Ascending aorta (tissue), 2 donors: ENCODE measurements at places on chromosomes 13 and 19. TPM values are rescaled to one million over a fixed set of nuclear protein-coding genes. Genes with fewer than 3 reads are reported as not detected.
A peak's percentile ranks its signal among the peaks of the same experiment; 100 is the strongest.

DNA sequence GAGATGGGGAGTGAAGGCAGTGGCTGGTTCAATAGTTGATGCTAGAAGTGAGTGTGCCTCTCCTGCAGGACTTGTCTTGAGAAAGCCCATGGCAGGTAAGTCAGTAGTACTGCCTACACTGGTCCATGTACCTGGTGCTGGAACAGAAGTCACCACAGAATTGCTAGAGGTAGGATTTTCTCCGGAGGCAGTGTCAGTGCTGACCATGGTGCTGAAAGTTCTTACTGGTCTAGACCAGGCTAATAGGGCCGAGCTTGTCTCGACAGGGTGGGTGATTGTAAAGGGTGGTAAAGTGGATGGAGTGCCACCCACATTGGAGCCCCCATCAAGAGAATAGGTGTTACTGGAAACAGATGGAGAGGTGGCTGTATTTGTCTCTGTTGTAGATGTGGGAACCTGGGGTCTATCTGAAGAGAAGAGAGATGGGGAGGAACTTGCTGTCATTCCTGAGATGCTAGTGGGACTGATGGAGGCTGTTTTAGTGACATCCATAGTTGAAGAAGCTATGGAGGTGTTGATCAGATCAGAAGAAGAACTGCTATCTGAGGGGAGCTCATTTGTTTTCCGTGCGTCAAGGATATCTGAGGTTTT is 36.6 kb downstream of the MUC16 start:
- no peaks in the 10 kb centered on the region for H3K4me1 ChIP-seq
- no peaks in the 10 kb centered on the region for H3K36me3 ChIP-seq
- H3K27me3 ChIP-seq = no peaks in the 10 kb centered on the region
- no peak overlapping the region for H3K27ac ChIP-seq
- no peak for DNase-seq

- H3K4me3 ChIP-seq = no peak overlapping the region
- no peaks in the 10 kb centered on the region for H3K36me3 ChIP-seq
- no peaks in the 10 kb centered on the region for H3K4me1 ChIP-seq
These were observed 173.5 kb upstream of the LSM14A start for GRCh38 chr19:33998739-33999345.

DNA sequence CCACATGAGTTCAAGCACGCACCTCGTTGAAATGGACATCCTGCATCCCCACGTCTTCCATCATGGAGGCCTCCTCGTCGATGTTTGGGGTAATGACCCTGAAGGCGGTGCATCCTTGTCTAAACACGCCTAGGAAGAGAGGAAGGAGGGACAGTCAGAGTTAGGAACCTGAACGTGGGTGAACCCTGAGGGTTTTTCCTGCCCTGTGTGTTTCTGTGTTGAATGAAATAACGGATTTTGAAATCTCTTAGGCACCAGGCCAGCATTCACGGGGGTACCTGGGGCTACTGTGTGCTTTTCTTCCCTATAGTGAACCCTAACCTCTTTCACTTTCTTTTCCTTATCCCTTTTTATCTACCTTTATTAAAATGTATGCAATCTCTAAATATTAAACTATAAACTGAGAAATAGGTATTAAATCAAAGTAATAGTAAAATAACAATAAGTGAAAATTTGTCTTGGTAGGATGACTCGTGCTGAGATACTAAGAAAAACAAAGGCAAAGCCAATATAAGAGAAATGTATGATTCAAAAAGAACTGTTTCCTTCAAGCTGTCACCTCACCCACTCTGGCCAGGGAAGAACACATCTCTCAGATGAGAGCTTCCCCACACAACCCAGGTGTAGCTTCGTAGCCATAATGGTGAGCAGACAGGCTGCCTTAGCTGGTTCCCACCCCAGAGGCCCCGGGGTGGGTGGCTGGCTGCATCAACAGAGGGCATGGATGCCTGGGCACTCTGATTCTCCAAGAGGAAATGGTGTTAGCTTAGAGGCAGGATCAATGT is 72.1 kb upstream of the SLC15A1 start:
- peaks cover 23% of the 10 kb centered on the region for H3K36me3 ChIP-seq
- H3K27me3 ChIP-seq = no peaks in the 10 kb centered on the region
- no peak overlapping the region for H3K27ac ChIP-seq
- H3K4me3 ChIP-seq = no peak overlapping the region
- peaks cover 17% of the 10 kb centered on the region for H3K4me1 ChIP-seq
- DNase-seq = no peak

DNA sequence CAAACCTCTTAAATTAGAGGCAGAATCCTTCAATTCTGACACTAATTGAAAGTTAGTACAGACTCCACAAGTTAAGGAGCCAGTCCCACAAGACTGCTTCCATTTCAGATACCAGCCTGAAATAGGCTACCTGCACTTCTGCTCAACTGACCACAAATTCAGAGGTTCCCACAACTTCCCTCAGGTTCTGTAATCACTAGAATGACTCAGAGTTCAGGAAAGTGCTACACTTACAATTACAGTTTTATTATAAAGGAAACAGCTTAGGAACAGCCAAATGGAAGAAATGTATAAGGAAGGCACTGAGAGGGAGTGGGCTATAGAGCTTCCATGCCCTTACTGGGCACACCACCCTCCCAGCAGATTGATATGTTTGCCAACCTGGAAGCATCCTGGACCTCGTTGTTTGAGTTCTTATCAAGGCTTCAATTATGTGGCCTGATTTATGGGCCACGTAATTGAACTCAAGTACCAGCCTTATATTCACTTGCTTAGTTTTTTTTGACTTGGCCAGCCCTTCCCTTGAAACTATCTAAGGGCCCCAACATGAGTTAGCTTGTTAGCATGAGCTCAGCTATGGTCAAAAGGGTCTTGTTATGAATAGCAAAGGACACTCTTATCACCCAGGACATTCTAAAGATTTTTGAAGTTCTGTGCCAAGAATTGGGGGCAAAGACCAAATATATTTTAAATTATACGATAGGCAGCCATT is 25.9 kb downstream of the NBEA start:
- no peaks in the 10 kb centered on the region for H3K4me1 ChIP-seq
- no peaks in the 10 kb centered on the region for H3K27me3 ChIP-seq
- H3K4me3 ChIP-seq = no peak overlapping the region

GRCh38 chr13:22262001-22262885 is 591.4 kb downstream of the FGF9 start:
- H3K4me3 ChIP-seq = no peak overlapping the region
- no peaks in the 10 kb centered on the region for H3K36me3 ChIP-seq
- H3K4me1 ChIP-seq = no peaks in the 10 kb centered on the region
- no peak for DNase-seq
- H3K27ac ChIP-seq = no peak overlapping the region

The GNG7 gene
- 0.96 TPM for total RNA-seq

GRCh38 chr19:42412227-42412626 is 15.0 kb downstream of the LIPE start:
- no peaks in the 10 kb centered on the region for H3K27me3 ChIP-seq
- DNase-seq = no peak
- no peaks in the 10 kb centered on the region for H3K4me1 ChIP-seq
- H3K36me3 ChIP-seq = no peaks in the 10 kb centered on the region

The ATP4B gene
- total RNA-seq = not detected

GRCh38 chr13:65530688-65531087 is 1699.4 kb downstream of the PCDH9 start:
- H3K4me1 ChIP-seq = no peaks in the 10 kb centered on the region
- no peak overlapping the region for H3K27ac ChIP-seq
- no peaks in the 10 kb centered on the region for H3K36me3 ChIP-seq
- H3K27me3 ChIP-seq = no peaks in the 10 kb centered on the region

DNA sequence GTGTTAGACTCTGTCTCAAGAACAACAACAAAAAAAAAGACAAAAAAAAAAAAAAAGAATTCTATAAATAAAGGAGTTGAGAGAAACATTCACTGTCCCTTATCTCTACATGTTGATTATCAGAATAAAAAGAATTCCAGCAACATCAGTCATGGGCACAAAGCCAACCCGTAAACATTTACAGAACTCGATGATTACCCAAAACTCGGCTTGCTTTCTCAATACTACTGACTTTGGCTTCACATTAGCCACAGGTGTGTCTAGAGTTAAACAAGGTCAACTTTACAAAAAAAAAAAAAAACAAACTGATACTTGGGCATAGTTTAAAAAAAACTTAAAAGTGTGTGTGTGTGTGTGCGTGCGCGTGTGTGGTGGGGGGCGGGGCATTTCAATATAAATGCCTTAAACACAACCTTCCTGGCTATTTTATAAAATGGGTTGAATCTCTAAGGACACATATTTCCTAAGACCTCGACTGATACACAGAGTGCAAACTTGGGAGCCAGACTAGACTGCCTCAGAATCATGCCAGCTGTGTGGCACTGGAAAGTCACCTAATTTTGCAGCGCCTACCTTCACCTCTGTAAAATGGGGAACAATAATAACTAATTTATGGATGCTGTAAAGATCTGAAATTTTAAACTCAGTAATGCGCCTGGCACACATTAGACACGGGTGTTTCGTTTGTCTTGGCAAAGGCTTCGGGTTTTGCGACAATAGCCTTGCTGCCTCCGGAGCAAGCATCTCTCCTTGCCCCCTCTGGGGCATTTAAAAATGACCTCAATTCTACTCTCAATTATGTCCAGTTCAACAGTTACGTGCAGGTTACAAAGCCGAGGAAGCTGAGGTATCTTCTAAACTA is 922 bp downstream of the EBPL start:
- no peaks in the 10 kb centered on the region for H3K27me3 ChIP-seq
- no peaks in the 10 kb centered on the region for H3K36me3 ChIP-seq
- peaks cover 3% of the 10 kb centered on the region for H3K4me1 ChIP-seq
- peak overlapping the region; percentile 88 for H3K27ac ChIP-seq
- H3K4me3 ChIP-seq = peak overlapping the region; percentile 93
- DNase-seq = no peak

DNA sequence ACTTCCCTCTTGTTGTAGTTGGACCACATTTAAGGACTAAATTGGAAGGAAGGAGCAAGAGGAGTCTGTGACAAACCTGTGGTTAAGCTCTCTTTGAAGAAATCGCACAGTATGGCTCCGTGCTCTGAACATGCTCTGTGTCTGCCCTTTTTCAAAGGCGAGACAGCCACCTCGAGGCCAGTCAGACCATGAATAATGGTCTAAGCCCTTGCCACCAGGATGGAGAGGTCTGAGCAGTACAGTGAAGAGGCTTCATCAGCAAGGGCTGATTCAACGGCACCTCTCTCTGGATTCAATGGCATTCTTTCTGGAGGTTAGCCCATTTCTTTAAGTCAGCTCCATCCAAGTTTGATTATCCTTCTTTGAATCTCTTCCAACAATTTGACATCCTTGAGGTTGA is 30.9 kb downstream of the FAM216B start:
- no peak overlapping the region for H3K27ac ChIP-seq
- H3K4me3 ChIP-seq = no peak overlapping the region
- DNase-seq = no peak
- no peaks in the 10 kb centered on the region for H3K4me1 ChIP-seq

The ICAM4 gene
- not detected for total RNA-seq
